ENCODE measurements at places on chromosomes 5 and 9. TPM values are rescaled to one million over a fixed set of nuclear protein-coding genes. Genes with fewer than 3 reads are reported as not detected.

DNA sequence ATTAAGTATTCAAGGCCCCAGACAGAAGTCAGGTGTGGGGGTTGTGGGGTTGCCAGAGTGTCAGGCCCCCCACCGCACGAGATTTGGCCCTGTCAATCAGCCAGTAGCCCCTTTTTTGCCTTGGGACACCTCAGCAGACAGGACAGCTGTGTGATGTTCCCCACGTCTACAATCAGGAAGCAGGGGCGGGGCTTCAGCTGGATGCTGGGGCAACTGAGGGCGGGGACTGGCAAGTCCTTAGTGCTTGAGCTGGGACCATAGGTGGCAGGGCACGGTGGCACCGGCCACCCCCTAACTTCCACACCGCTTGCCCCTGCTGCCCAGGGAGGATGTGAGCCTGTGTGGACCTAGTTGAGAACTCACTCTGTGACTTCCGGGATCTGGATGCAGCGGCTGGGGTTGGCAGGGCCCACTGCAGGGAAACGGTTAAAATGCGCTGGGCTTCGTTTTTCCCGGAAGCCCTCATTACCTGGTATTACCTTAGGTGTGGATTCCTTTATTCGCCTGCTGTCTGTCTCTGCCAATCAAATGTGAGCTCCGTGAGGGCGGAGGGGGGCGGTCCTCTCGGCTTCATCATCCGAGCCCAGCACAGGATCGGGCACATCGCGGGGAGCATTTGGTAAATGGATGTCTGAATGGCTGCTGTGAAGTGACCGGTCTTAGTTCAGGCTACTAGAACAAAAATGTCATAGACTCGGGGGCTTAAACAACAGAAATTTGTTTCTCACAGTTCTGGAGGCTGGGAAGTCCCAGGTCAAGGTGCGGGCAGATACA, 7.5 kb upstream of the GTF3C5 start:
- DNase-seq, result no peak

- no peak for DNase-seq
Measured at GRCh38 chr5:143534761-143535154, 131.3 kb upstream of the NR3C1 start.

GRCh38 chr5:72474516-72474915, 32.7 kb downstream of the ZNF366 start:
- no peak for DNase-seq

- DNase-seq, result no peak
Measured at GRCh38 chr5:119651486-119651885, 22.1 kb downstream of the FAM170A start.

DNA sequence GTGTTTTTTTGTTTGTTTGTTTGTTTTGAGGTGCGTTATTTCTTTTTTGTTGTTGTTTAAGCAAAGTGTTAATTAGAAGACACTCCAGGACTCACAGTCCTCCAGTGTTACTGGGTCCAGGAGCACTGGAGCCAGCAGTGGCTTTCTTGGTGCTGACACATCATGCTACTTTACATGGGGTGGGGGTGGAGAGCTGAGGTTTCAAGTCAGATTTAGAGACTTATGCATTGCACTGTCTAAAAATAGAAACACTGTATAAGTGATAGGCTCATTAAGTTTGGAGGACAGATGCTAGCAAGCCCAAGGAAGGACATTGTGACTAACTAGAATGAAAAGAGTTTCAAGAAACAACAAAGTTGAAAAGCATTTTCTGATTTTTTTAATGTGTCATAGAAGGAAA, 2209.2 kb downstream of the MAT2B start:
- DNase-seq, result no peak

DNA sequence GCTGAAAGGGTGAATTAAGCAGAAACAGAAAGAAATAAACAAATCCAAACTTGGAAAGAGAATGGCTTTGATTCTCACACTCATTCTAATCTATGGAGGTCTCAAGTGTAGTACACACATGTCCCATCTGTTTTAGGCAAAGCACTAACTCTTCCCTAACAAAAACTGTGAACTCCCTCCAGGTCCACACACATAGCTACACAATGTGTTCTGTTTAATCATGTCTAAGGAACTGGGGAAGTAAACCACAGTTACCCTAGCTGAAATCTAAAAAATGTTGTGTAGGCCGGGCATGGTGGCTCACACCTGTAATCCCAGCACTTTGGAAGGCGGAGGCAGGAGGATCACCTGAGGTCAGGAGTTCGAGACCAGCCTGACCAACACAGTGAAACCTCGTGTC, 118.7 kb upstream of the FST start:
- no peak for DNase-seq

ECSCR gene
- 16.6 TPM for total RNA-seq

Data from sigmoid colon (tissue), 7 donors.